Colonic mucosa (tissue), 4 donors: ENCODE measurements at places on chromosomes 12 and 14. TPM values are rescaled to one million over a fixed set of nuclear protein-coding genes. Genes with fewer than 3 reads are reported as not detected.
A peak's percentile ranks its signal among the peaks of the same experiment; 100 is the strongest.

The TDRD9 gene
- 1.1 TPM for total RNA-seq

The CIDEB gene
- total RNA-seq, result 12.9 TPM

The OLR1 gene
- total RNA-seq, result 0.20 TPM

GRCh38 chr12:55067701-55068100 lies 47.9 kb downstream of the NEUROD4 start:
- H3K4me1 ChIP-seq, result no peaks in the 10 kb centered on the region
- no peak for DNase-seq
- no peaks in the 10 kb centered on the region for H3K36me3 ChIP-seq
- no peak overlapping the region for H3K27ac ChIP-seq

GRCh38 chr12:78328524-78328923 lies 497.8 kb downstream of the NAV3 start:
- H3K27ac ChIP-seq, result no peak overlapping the region
- no peaks in the 10 kb centered on the region for H3K27me3 ChIP-seq
- H3K4me3 ChIP-seq, result no peak overlapping the region
- no peaks in the 10 kb centered on the region for H3K36me3 ChIP-seq
- no peak for DNase-seq

DNA sequence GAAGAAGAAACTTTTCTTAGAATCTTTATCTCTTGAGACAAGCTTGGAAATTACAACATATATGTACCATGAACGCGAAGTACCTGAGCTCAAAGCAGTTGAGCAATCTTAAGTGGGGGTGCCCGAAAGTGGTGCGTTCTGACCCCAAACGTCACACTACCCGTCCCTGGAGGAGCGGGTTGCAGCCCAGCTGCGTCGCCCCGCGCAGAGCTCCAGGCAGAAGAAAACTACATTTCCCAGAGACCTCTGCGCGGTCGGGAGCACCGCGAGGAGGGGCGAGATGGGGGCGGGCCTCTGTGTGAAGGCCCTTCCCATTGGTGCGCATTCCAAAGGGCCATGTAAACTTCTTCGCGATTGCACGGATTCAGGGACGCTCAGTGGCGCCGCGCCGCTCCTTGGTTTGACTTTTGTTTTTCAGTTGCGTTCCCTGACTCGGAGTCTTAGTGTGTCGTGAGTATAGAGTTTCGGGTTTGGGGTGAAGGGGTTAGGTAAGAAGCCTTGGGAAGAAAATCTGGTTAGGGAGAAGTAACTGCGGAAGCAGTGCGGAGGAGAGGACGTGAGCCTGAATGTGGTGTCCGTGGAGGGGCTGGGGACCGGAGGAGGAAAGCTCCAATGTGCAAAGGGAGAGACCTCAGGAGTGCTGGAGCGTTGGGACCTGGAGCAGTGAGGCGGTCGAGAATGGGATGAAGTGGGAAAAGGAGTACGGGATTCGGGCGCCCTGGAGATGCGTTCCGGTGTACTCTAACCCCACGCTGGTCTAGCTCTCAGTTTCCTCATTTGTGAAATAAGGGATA lies at the start of gene CCDC77:
Gene CCDC77 (plus strand): TSS at position 410 of the 794 bp plus-strand sequence. CDS start 7,740 bp downstream, outside the sequence.
- no peaks in the 10 kb centered on the region for H3K27me3 ChIP-seq
- H3K36me3 ChIP-seq, result no peaks in the 10 kb centered on the region
- H3K4me3 ChIP-seq, result peak within 1 kb of the TSS; percentile 92
- H3K4me1 ChIP-seq, result no peaks in the 10 kb centered on the region
- peak within 1 kb of the TSS; percentile 61 for H3K27ac ChIP-seq

DNA sequence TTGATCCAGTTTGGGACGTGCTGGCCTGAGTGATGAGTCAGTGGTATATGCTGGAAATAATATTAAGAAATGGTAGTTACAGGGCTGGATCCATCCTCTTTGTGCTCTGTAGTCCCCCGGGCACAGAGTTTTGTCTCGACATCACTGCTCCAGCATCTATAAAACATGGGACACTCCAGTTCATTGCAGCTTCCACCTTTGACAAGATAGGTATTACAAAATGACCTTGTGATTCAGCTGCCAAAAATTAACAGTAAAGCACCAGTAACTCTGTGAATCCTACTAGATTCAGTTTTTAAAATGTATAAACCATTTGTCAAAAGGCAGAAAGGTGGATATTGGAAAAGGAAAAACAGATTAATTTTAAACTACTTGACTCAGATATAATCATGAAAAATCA lies 14.6 kb upstream of the GNG2 start:
- H3K4me1 ChIP-seq, result no peaks in the 10 kb centered on the region
- no peaks in the 10 kb centered on the region for H3K27me3 ChIP-seq
- no peak for DNase-seq
- H3K4me3 ChIP-seq, result no peak overlapping the region
